Activated T-cell treated with anti-CD3 and anti-CD28 coated beads, Interleukin-2, amount 50 U/mL, for 1 hour (primary cell): ENCODE measurements at places on chromosomes 2 and 18.

DNA sequence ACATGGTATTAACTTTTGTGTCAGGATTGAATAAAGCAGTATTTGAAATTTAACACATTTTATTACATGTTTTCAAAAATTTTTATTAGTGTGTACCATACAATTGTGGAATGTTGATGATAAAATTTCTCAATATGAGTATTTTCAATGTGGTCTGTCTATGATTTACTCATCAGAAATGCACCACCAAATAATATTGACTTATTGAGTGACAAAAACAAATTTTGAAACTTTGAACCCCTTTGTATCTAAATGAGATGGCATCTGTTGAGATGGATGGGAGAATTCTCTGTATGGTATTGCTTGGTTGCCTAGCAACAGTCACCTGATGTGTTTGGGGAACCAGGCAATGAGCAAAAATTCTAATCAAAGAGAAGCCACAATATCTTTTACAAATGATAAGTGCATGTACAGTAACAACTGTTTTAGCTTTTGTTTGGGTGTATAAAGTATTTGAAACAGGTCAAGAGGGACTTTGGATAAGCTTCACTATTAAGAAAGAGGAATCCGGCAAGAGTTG is 400.1 kb downstream of the CCDC85A start:
- no peak for DNase-seq

DNA sequence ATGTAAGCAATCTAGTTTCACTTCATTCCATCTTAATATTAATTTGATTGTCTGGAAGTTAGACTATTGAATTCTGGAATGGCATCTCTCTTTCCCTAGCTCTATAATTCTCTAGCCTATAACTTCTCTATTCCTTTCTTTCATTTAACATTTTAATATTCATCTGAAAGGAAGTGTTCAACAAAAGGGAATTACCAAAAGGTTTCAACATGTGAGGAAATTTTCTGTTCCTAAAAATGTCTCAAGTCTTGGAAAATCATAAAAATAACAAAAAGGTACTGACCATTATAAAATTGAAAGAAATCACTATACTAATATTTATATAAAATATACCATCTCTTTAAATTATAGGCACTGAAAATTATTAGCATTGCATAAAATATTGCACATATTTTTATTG is 228.7 kb downstream of the TXNL1 start:
- DNase-seq: no peak

DNA sequence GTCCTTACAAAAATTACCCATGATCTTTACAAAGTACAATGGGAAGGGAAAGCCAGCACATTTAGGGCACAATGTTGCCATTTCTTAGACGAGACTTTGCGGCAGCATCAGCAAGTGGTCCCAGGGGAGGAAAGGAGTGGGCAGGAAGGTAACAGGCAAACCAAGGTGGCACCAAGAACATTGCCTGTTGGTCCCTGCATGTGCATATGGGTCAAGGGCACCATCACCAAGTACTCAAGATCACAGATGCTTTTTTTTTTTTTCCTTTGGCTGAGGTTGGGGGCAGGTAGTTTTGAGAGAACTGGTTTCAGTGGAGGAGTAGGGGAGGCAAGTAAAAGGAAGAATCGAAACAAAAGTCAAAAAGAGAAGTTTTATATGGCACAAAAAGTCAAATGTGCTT is 752 bp upstream of the CYTIP start:
- DNase-seq: peak; percentile 41

GRCh38 chr18:45850021-45850420 is 24.5 kb downstream of the SIGLEC15 start:
- no peak for DNase-seq

- DNase-seq: no peak
These were observed 663.1 kb downstream of the ERBB4 start for GRCh38 chr2:211875488-211875887.

DNA sequence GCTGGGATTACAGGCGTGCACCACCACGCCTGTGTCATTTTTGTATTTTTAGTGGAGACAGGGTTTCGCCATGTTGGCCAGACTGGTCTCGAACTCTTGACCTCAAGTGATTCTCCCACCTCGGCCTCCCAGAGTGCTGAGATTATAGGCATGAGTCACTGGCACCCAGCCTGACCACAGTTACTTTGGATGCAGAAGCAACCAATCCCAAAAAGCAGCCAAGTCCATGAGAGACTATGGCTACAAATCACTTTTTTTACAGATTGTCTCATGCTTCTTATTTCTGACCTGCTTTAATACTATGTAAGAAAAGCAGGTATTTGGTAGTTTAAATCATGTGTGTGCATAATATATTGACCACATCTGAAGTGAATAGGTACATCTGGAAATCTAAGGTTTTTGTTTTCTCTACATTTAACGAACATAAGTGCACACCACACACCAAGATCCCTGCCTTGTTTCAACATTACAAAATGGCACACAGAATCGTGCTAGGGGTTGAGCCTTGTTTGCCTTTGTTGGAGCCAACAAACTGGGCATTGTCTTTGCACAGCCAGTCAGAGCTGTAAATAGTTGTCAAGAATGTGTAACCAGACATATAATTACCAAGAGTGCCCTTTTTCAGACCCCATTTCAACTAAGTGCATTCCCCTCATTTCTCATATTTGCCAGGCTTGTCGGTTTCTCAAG is 18.3 kb upstream of the MAP4K4 start:
- no peak for DNase-seq

GRCh38 chr18:79779021-79779699 is 18.6 kb upstream of the KCNG2 start:
- peak; percentile 5 for DNase-seq

- DNase-seq: no peak
These were observed 65.4 kb downstream of the TRPM8 start for GRCh38 chr2:233982421-233983121.

DNA sequence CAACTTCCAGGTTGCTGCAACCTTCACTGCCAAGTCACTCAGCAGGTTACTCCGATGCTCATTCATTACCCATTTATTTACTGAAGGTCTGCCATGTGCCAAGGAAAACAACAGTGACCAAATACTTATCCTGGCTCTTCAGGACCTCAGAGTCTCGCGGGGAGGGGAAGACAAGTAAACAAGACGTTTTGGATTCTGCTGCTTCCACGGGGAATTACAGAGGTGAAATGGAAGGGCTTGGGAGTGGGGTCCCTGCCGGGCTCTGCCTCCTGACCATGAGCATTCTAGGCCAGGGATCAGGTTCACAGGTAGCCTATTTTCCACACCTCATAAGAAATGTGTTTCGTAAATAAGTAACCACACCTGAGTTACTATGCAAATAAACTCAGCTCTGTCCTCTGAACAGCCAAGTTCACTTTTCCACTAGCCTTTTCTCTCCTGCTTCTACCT is 68.1 kb downstream of the CLHC1 start:
- no peak for DNase-seq

DNA sequence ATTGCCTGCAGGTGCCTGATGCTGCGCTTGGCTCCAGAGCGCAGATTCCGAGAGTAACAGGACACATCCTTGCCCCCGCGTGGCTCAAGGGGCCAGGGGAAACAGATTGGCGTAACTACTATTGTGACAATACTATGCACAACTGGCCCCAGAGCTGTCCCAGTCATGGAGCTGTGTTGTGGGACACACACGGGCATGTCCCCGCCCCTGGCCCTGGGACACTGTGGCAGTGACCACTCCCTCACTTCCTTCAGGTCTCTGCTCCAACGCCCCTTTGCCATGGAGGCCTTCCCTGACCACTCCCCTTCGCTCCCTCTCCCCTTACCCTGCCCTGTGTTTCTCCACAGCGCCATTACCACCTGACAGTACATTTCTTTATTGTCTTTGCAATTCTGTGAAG is 132.1 kb downstream of the SMAD2 start:
- DNase-seq: no peak

- no peak for DNase-seq
These were observed 66.5 kb downstream of the ACTR2 start for GRCh38 chr2:65294136-65294535.

- DNase-seq: no peak
These were observed 8.5 kb upstream of the NCKAP5 start for GRCh38 chr2:133576714-133577113.

DNA sequence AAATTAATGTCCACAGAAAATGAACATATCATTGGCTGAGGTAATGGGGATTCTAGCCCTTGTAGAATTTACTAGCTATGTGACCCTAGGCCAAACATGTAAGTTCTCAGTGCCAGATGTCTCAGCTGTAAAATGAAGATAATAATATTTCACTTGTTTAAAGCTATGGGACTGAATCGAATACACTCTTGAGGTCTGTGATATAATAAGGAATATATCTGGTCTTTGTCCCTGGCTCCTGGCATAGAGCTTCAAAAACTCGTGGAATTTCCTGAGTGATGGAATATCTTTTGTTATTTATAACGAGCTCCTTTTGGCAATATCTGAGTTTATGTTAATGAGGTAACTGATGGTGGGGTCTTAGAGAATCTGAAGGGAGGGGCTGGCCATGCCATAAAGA is 201.4 kb upstream of the CYP26B1 start:
- DNase-seq: no peak

GRCh38 chr2:199392363-199392762 is 65.4 kb downstream of the SATB2 start:
- no peak for DNase-seq

- no peak for DNase-seq
These were observed 133.5 kb upstream of the HAAO start for GRCh38 chr2:42925742-42926433.

- no peak for DNase-seq
These were observed 24.7 kb upstream of the CCBE1 start for GRCh38 chr18:59721931-59722330.

DNA sequence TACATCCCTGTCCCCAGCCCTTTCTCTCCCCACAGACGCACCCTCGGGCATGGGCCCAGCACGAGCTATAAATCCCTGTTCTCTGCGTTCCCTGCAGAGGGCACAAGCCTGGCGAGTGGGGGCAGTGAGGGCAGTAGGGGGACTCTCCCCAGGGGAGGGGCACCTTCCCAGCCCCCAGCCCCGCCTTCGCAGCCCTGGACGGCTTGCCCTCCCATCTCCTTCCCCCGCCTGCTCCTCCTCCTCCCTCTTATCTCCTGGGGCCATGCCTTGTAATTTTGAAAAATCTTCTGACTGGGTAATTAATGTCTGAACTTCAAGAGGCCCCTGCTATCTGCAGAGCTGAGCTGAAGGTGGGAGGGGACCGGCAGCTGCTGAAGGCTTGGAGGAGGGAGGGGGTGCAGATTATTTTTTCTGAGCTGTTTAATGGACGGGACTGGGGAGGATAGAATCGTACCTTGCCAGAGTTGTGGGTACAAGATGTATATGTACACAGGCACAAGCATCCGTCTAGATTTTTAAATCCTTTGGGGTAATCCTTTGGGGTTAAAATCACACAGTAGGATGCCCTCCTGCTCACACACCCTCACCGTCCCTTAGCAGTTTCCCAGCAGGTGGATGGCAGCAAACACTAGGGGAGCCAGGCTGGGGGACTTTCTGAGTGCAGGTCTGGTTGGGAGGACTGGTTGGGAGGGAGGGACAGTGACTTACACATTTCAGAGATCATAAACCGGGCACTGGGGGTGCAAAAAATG is 121.9 kb downstream of the SMAD7 start:
- peak; percentile 5 for DNase-seq

GRCh38 chr2:172742931-172743540 is 7.4 kb downstream of the RAPGEF4 start:
- no peak for DNase-seq

DNA sequence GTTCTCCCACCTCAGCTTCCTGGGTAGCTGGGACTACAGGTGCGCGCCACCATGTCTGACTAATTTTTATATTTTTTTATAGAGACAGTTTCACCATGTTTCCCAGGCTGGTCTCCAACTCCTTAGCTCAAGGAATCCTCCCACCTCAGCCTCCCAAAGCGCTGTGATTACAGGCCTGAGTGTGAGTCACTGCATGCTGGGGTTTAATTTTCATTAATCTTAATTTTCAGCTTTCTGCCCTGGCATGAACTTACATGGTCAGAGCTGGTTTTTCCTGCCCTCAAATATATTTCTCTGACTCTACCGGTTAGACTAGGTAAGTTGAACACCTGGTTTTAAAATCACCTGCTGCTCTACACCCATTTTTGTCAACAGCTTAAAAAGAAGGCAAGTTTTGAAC is 3.1 kb downstream of the MARCHF7 start:
- DNase-seq: no peak

GRCh38 chr18:13241083-13241892 is 22.7 kb downstream of the LDLRAD4 start:
- DNase-seq: peak; percentile 8

GRCh38 chr2:235080101-235080500 is 128.3 kb downstream of the SH3BP4 start:
- no peak for DNase-seq

DNA sequence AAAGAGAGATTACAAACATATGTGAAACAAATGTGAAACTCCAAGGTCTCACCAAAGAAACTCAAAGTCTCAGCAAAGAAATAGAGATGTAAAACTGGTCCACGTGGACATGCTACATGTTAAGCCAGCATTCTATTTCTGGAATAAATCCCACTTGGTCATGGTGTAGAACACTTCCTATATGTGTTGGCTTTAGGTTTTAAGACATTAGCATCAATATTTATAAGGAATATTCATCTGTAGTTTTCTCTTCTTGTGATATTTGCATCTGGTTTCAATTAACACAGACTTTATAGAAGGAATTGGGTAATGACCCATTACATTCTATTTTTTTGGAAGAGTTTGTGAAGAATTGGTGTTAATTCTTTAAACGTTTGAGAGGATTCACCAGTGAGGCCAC is 133.1 kb downstream of the COPS8 start:
- no peak for DNase-seq

DNA sequence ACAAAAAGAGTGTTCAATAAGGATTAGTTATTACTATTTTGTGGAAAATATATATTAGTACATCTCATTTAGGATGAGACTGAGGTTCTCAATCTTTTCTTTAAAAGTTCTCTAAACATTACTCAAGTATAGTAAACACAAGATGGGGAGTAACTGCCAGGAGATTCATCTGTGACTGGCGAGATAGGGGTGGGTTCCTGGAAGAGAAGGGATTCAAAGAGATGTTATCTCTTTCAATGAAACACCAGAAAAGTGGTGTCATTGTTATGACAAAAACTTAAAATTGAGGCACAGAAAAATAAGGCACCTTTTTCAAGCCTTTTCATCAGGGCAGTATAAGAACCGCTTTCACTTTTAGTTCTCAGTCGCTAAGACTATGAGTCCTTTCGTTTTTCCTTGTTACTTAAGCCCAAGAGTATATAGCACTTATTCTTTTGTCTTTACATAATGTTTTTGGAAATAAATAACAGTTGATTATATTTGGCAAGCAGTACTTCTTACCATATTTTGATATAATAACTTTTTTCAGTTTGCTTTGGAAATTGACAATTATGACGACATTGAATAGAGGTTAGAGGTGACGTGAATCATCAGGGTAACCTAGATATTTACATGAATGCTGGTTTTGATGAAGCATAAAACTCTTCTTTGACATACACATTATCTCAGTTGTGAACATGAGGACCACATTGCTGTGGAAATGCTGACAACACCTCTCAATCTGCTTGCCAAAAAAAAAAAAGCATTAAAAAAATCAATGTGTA is 393.9 kb upstream of the TCF4 start:
- DNase-seq: no peak

- DNase-seq: no peak
These were observed 426.3 kb upstream of the ZEB2 start for GRCh38 chr2:144946263-144946662.

GRCh38 chr2:112721819-112722522 is 1.2 kb downstream of the NT5DC4 start:
- DNase-seq: no peak
